ENCODE measurements at places on chromosomes 11 and 22.

GRCh38 chr11:85845124-85845631, 10.0 kb upstream of the CCDC83 start:
- no peak for DNase-seq

DNA sequence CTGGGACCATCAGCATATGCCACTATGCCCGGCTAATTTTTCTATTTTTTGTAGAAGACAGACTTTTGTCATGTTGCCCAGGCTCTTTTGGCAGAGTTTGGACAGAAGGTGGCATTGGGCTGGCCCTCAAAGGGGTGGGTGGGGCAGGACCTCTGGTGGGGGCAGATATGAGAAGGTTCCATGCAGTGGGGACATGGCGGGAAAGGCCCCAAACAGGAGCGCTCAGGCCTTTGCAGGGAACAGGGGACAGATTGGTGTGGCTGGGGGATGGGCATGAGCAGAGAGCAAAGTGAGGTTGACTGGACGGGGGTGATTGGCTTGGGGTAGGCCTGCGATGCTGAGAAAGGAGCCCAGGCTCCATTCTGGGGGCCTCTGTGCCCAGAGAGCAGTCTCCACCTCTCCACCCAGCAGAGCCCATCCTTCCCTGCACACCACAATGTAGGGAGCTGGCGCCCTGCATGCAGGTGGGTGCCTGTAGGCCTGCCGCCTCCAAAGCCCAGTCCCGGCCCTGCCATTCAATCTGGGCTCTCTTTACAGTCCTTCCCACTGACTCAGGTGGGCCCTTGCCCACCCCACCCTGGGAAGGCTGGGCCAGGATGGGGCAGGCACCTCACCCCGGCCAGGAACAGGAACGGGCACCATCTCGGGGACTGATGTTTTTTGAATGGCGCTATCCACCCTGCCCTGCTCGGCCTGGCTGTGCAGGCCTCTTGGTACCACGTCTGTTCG, 98.7 kb downstream of the MORC2 start:
- no peak for DNase-seq

DNA sequence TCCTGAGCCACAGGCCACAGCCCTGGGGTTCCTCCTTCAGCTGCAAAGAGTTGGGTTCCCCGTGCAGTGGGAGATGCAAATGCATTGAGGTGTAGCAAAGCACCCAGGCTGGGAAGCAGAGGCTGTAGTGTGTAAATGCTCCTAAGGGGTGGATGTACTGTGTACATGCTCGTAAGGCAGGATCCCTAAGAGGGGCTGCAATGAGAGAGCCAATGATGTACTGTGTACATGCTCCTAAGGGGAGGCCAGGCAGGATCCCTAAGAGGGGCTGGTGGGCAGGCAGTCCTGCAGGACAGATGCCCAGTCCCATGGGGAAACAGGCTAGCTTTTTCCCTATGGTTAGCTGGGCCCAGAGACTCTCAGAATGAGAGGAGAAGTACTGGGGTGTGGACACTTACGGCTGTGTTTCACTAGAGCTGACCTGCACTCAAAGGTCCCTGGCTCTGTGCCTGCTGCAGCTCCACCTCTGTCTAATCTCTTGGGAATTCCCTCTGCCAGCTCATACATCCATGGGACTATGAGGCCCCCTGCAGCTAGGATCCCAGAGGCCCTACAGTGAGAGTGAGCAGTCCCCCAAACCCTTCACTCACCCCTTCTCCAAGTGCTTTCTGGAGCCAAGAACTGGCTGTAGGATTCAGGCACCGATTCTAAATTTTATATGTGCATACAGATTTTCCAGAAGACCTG, 261.9 kb upstream of the LUZP2 start:
- no peak for DNase-seq

GRCh38 chr11:62705880-62706849, 1.1 kb downstream of the BSCL2 start:
- peak; percentile 92 for DNase-seq

- no peak for DNase-seq
These were observed 21.6 kb upstream of the TMA7B start for GRCh38 chr22:39938509-39939111.

- DNase-seq, result no peak
These were observed 79.2 kb upstream of the WNT11 start for GRCh38 chr11:76285397-76286104.
